ENCODE measurements at places on chromosomes 5 and 9. TPM values are rescaled to one million over a fixed set of nuclear protein-coding genes. Genes with fewer than 3 reads are reported as not detected.

DNA sequence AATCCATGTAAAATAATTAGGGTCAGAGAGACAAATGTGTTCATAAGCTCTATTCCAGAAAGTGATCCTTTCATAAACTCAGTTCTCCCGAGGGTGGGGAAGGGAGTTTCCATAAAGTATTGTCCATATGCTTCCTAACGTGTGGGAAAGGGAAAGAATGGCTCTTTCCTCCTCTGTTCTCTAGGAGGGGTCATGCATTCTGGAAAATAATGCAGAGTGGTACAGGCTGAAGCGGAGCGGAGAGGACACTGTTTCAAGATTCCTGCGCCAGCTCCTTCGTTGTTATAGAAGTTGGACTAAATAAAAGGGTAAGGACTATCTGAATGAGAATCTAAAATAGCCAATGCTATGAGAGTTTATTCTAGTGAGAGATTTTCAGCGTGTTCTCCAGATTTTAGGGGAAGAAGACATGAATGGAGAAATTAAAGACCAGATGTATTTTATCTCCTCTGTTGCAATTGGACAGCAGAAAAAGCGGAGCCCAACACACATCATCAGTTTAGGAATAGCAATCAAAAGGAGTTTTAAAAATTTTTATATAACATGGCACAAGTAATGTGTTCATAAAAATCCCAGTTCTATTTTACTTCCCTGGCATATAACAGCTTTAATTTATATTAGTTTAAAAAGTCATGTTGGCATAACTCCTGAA lies 166.9 kb upstream of the MPDZ start:
- DNase-seq = no peak

GRCh38 chr5:35886381-35886780 lies 29.7 kb downstream of the IL7R start:
- no peak for DNase-seq

MVB12B gene
- 10.8 TPM for total RNA-seq

GRCh38 chr9:121855476-121855875 lies 204.0 kb downstream of the DAB2IP start:
- no peak for DNase-seq

GRCh38 chr5:39501397-39501796 lies 76.6 kb upstream of the DAB2 start:
- DNase-seq = no peak

TAF11L5 gene
- not detected for total RNA-seq

GRCh38 chr5:167155387-167156005 lies 1135.9 kb upstream of the WWC1 start:
- no peak for DNase-seq

GRCh38 chr5:905139-905642 lies 12.5 kb downstream of the TRIP13 start:
- DNase-seq = peak; percentile 59

GRCh38 chr9:68981789-68982188 lies 32.1 kb downstream of the PRKACG start:
- no peak for DNase-seq

GABRA6 gene
- not detected for total RNA-seq

CACNA1B gene
- total RNA-seq = not detected

GRCh38 chr5:133667217-133667616 lies 54.9 kb upstream of the FSTL4 start:
- peak; percentile 17 for DNase-seq

PCDHB16 gene
- 1.1 TPM for total RNA-seq

RMRP gene
- 2,296 TPM for total RNA-seq

DNA sequence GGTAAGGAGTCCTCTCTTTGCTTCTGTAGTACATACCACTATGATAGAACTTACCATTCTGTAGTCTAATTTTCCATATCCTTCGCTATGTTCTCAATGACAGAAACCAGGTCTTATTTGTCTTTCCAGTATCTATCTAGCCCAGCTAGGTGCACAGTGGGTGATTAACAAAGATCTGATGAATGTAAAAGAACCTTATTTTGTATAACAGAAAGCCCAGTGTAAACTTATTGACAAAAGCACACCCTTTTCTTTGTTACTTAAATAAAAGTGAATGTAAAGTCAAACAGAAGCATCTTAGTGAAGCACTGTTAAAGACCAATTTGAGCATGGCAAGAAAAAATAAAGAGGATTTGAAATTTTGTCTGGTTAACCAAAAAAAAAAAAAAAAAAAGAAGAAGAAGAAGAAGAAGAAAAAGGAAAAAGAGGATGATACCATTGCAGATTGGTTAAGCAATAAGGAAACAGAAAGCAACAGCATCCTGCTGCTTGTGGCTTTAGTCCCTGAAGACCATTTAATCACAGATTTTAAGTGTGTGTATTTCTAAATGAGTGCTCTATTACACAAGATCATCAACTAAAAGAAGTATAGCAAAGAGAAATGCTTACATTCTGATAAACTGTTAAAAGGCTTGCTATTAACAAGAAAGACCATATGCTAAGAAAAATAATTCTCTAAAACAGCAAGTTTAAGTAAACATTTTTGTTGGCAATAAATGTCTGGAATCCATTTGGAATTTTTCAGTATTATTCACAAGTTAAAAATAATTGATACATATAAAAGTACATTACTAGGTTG lies 21.2 kb downstream of the MEGF9 start:
- DNase-seq = no peak

- DNase-seq = no peak
Measured at GRCh38 chr9:127953154-127953553, 15.5 kb upstream of the DPM2 start.

GRCh38 chr9:99368341-99369326 lies 146.6 kb downstream of the SEC61B start:
- peak; percentile 88 for DNase-seq

- DNase-seq = peak; percentile 92
Measured at GRCh38 chr5:67693956-67694809, 497.6 kb upstream of the CD180 start.

GRCh38 chr5:124583469-124584350 lies 162.7 kb downstream of the ZNF608 start:
- DNase-seq = no peak

GRCh38 chr9:87606841-87607521 lies 109.3 kb downstream of the DAPK1 start:
- DNase-seq = no peak

- DNase-seq = no peak
Measured at GRCh38 chr5:173775261-173776197, 112.6 kb upstream of the CPEB4 start.

DNA sequence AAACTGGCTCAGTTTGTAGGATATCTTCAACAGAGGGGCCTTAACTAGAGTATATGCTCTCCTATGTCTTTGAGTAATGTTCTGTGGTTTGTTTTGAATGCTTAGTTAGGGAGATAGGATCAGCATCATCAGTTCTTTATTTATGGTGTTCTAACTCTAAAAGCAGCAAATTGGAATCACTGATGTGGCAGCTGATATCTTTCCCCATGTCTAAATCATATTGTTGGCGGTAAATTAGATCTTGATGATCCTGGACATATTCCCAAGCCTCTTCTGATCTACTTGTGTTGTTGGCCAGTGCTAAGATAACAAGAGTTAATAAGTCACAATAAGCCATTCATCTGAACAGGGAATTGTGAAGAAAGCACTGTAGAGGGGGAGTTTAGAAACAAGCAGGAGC lies 332.4 kb upstream of the DAB2 start:
- no peak for DNase-seq

- no peak for DNase-seq
Measured at GRCh38 chr9:123359106-123359505, 3.1 kb downstream of the CRB2 start.

BOD1 gene
- total RNA-seq = 53.4 TPM

- DNase-seq = no peak
Measured at GRCh38 chr9:20594608-20595007, 27.7 kb downstream of the MLLT3 start.

PRLR gene
- total RNA-seq = 6.1 TPM

GRCh38 chr9:127711831-127712274 lies 3.6 kb downstream of the PTRH1 start:
- no peak for DNase-seq

DNA sequence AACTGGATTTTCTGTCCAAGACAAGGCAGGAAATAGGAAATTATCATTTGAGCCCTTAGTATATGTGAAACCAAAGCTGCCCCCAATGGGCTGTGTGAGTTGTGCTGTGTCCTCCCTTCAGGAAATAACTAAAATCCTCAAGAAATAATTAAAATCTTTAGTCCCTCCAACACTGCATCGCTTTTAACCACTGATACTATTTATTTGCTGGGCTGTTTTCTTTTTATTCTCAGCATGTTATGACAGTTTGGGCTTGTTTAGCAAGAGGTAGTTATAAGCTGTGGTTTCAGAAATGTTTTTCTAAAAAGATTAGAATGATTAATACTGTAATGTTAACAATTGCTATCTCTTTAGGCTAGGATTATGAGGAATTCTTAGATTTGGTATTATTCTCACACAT lies 187.0 kb upstream of the KCNN2 start:
- no peak for DNase-seq

DNA sequence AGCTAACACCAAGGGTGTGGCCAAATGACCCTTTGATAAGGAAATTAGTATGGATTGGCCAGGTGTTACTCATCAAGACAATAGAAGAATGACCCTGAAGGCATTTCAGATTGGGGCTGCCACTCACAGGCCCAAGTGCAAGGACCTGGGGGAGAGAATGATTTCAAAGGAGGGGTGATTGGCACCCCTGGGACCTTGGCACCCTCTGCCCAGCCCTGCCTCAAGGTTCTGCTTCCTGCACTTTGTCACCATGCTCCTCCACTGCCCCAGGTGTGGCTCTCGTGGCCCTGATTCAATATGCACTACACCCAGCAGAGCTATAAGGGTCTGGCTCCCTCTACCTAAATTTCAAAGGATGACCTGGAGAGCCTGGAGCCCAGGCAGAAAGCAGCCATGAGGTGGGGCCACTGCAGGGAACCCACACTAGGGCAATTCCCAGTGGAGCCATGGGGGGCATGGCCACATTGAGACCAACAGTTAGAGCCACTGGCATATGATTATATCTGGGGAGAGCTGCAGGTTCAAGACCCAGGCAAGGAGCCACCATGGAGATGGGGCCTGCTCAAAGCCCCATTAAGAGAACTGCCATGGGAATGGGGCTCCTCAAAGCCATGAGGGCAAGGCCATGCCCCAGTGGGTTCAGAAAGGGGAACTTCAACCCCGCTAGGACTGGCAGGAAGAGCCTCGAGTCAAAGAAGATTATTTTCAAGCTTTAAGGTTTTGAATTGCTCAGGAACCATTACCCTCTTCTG lies 93.0 kb downstream of the CEMIP2 start:
- no peak for DNase-seq

DNA sequence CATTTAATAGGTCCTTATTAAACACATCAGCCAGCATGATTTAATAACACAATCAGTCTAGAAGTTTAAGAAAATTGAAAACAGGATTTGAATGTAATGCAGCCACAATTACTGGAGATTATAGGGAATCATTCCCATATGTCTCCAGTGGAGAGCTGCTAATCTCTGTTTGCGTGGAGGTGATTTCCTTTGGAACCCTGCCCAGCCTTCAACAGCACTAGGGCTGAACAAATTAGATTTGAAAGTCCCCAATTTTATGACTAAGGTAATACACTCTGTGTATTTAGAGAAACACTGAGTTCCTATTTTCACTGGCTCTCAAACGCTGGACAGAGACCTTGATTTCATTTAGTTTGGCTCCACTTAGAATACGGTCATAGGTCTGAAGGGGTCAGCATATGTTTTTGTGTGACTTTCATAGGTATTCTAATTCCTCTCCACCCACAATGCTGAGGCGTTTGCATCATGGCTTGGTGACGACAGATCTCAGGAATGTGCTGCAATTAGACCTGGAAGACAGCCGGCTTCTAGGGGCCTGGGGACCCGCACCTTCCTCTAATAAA lies 508.3 kb downstream of the EBF1 start:
- no peak for DNase-seq

PCDHB9 gene
- total RNA-seq = 0.38 TPM

- no peak for DNase-seq
Measured at GRCh38 chr5:7586480-7586879, 190.5 kb downstream of the ADCY2 start.

GRCh38 chr5:123814801-123815470 lies 303.0 kb downstream of the CSNK1G3 start:
- no peak for DNase-seq

GRCh38 chr9:4021621-4022213 lies 278.2 kb downstream of the GLIS3 start:
- DNase-seq = no peak

DNA sequence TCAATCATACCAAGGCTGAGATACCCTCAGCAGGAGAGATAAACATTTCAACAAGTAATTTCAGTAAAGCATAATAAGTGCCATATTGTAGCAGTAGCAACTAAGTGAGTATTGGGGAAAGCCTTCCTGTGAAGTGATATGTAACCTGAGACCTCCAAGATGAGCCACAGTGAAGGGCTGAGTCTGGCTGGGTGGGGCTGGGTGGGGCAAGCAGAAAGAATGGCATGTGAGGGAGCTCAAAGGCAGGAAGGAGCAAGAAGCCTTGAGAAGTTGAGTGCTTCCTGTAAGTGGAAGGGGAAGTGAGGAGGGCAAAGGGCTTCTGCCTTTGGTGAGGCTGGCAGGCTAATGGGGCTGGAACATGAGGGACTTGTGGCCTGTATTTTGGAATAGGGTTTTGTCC lies 19.7 kb upstream of the ASTN2 start:
- no peak for DNase-seq

CYSRT1 gene
- total RNA-seq = 64.7 TPM

- DNase-seq = no peak
Measured at GRCh38 chr5:87807783-87808182, 395.1 kb upstream of the CCNH start.

SELENOP gene
- total RNA-seq = 224 TPM

NME5 gene
- 0.49 TPM for total RNA-seq

DNA sequence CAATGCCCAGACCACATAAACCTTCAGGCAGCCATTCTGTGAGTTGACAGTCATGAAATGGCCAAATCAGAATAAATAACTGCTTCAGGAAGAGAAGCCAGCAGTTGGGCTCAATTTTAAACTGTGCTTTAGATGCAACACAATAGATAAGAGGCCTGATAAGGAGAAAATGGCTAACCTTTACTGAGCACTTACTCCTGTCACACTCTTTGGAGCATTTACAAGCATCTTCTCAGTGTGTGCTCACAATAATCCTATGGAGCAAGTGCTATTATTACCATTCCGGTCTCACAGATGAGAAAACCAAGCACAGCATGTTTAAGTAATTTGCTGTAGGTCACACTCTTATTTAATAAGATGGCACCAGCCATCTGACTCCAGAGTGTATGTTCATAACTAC lies 11.5 kb upstream of the SH3RF2 start:
- DNase-seq = no peak

DNA sequence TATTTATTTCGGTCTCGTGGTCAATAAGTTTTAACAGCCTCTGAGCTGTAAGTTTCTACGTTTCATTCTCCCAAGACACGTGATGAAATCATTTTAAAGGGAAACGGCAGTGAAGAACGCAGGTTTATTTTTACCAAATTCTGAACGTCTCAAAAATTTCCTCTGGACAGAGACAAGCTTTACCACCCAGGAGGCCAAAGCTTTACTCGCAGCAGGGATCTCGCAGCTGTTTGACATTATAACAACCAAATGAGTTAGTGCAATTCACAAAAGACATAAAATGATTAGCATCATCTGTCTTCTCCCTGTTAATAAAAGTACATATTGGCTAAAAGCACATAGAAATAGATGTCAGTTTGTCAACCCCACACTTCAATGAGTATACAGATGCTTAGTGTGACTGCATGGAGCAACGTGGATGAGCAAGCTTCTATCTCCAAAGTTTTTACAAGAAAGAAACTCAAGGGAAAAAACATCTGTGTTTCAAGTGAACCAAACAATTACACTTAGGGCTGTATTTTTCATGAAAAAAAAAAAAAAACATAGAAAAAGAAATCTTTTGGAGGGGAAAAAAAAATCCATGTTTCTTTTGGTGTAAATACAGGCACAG lies 2.5 kb downstream of the SEMA5A start:
- no peak for DNase-seq
